ENCODE measurements at places on chromosomes 6 and 20.

- no peak for DNase-seq
Measured at GRCh38 chr20:33251496-33251895, 15.7 kb downstream of the BPIFA1 start.

- DNase-seq, result peak; percentile 60
Measured at GRCh38 chr20:7375905-7376304, 564.4 kb downstream of the HAO1 start.

- no peak for DNase-seq
Measured at GRCh38 chr6:98530732-98531131, 303.6 kb upstream of the POU3F2 start.

- peak; percentile 15 for DNase-seq
Measured at GRCh38 chr6:136526937-136527336, 23.3 kb downstream of the MAP7 start.

GRCh38 chr20:24765316-24766142, 183.5 kb upstream of the CST7 start:
- DNase-seq, result no peak

DNA sequence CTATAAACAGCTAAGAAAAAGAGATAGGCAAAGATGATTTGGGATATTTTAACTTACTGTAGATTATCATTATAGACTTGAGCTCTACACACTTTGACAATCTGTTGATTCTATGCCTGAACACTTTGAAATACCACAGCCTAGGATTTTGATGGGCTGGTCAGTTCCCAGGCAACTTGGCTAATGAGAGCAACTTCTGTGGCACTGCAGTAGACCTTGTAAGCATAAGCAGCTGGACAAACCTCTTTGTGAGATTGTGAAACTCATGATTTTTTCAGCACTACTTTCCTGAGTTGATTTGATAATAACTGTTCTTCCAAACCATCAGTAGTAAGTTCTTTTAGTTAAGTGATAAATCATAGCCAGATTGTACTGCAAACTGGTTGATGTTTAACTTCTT, 27.1 kb upstream of the ELOVL5 start:
- DNase-seq, result no peak

GRCh38 chr6:6332811-6333244, 12.4 kb upstream of the F13A1 start:
- DNase-seq, result no peak

DNA sequence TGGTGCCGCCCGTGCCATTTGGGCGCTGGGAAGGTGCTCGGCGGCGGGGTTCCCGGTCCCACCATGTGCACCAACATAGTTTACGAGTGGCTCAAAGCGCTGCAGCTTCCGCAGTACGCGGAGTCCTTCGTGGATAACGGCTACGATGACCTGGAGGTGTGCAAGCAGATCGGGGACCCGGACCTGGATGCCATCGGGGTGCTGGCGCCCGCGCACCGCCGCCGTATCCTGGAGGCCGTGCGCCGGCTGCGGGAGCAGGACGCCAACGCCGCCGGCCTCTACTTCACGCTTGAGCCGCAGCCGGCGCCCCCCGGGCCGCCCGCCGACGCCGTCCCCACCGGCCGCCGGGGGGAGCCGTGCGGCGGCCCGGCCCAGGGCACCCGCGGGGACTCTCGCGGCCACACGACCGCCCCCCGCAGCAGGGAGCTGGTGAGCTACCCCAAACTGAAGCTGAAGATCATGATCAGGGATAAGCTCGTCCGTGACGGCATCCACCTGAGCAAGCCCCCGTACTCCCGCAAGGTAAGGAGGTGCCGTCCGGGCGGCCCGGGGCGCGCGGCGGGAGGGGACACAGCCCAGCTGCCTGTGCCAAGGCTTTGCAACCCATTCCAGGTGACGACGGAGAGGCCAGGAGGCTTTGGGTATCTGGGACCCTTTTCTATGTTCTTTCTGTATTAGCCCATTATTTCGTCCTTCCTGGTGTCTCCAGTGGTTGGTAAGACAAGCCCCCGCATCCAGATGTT, 547 bp downstream of the SAMD5 start:
- no peak for DNase-seq

- no peak for DNase-seq
Measured at GRCh38 chr20:55538261-55538908, 466.9 kb downstream of the CBLN4 start.

DNA sequence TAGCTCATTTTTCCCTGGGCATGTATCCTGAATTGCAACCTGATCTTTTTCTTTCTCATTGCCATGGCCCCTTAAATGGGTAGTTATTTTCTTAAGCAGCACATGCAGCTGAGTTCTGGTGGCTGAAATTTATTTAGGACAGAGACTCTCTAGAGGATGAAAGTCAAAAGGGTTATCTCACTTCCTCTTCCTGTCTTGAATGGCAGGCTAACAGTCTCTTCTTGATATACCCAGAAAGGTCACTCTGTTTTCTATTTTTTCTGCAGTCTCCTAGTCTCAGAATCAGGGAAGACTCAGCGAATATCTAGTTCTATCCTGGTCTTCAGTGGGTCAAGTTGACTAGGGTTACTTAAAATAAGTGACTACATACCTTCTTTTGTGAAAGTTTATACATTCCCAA, 243.3 kb downstream of the EPHA7 start:
- no peak for DNase-seq

DNA sequence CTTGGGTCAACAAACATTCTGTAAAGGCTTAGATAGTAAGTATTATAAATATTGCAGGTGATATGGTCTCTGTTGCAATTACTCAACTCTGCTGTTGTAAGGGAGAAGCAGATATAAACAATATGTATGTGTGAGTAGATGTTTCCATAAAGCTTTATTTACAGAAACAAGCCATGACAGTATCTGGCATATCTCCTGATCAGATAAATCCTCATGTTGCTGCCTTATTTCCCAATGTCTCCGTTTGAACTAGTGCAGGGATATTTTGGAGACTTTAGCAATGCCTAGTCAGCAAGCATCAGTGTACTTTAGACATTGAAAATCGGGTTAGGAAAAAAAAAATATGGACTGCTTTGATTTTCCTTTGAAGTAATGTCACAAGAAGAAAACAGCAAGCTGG, 96.1 kb downstream of the LAMA2 start:
- no peak for DNase-seq

DNA sequence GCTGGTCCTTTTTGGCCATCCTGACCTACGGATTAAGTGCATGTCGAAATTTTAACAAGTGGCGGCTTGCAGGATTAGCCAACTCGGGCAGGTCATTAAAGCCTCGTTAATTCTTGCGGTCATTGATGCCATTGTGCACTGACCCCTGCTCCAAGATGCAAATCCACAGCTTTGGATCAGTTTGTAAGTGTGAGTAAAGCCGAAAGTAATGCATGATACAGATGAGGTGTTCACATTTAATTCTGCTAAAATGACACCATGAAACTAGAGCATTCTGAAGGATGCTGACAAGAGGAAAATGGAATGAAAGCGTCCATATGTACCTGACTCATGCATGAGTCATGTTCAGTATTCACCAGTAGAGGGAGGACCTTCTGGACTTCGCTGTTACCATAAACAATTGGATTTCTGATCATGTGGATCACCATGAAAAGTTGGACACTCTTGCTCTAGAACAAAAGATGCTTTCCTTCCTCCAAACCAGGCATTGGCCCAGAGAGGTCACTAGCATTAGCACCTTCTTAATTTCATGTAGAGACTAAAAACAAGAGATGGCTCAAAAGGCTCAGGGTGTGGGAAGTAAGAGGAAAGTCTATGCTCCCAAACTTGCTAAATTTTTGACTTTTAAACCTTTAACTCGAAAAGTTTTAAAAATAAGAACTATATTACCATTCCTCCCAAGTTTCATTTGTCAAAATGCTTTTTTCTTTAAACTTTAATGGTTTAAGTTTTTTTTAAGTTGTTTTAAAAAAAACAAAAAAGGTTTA, 48.0 kb downstream of the MUC22 start:
- peak; percentile 51 for DNase-seq

DNA sequence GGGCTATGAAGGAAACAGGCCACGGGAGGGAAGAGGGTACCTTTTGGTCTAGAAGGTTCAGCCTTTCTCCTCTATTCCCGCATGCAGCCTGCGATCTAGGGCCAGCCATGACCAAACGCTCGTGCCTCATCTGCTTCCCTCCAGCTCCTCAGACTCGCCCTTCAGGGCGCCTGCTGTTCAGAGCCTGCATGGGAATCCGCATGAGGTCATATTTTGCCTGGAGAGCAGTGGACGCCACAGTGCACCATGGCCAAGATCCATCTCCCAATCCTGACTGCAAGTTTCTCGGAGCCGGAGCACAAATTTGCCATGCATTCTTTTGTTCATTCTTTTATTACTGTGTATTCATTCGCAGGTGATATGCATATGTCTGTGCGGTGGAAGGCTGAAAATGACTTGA, 608.1 kb downstream of the QKI start:
- DNase-seq, result no peak

DNA sequence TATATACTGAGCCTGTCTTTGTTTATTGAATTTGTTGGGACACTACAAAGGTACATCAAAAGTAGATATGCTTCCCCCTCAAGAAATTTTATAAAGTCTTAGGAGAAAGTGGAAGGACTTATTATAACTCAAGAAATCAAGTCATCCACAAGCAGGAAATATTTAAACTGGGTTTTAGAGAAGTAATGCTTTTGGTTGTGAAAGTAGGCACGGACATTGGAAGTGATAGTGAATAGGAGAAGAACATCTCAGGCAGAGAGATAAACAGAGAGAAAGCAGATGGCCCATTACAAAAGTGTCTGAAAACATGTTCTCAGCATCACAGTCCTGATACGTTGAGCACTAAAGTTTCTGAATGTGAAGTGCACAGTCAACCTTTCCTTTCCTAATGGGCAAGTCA, 415.6 kb upstream of the RNF217 start:
- DNase-seq, result no peak

DNA sequence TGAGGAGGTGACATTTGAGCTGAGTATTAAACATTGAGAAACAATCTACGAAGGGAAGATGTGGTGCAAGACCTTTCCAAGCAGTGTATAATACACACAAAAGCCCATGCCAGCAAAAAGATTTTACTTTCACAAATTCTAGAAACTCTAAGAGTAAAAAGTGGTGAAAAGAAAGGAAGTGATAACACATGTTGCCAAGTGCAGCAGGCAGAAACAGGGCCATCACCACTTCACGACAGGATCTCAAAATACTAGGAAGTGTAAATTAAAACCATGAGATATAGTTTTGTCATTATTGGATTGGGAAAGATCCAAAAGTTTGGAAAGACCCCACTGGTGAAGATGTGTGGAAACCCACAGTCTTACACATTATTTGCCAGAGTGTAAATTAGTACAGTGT, 1.7 kb upstream of the ENTPD6 start:
- no peak for DNase-seq

DNA sequence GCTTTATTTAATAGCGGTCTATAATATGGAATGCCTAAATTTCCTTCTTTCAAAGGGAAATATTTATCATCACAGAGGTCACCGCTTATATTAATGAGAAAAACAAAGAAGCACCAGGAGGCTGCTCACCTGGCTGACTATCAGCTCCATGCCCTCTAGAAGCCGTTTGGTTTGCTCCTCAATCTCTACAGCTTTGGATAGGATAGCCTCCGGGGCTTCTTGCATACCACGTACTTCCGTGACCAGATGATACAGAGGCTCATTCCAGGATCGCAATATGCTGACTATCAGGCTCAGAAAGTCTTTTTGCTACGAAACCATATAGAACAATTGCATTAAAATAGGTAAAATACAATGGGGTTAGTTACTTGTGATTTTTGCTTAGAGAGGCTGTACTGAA, 6.8 kb downstream of the PRL start:
- no peak for DNase-seq

DNA sequence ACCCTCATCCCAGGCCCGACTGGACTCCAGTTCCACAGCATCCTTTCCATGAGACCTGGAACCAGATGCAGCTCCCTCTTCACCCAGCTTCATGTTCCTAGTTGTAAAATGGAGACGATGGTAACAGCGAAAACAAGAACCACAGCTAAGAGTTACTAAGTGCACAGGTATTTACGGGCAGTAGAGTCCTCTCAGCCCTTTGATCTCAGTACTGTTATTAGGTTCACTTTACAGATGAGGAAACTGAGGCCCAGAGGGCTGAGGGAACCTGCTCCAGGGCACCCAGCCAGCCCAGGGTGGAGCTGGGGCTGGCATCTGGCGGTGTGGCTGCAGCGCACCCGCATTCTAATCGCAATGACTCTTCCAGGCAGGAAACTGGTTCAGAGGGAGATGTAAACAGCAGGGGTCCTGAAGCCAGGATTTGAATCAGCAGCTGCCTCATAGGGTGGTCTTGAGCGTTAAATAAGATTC, 858 bp downstream of the BCAS1 start:
- DNase-seq, result no peak

- DNase-seq, result no peak
Measured at GRCh38 chr6:36517408-36517807, 29.9 kb downstream of the STK38 start.

GRCh38 chr6:149939909-149940671, 1.7 kb upstream of the ULBP2 start:
- no peak for DNase-seq

GRCh38 chr6:92608751-92609150, 810.6 kb downstream of the EPHA7 start:
- DNase-seq, result no peak

DNA sequence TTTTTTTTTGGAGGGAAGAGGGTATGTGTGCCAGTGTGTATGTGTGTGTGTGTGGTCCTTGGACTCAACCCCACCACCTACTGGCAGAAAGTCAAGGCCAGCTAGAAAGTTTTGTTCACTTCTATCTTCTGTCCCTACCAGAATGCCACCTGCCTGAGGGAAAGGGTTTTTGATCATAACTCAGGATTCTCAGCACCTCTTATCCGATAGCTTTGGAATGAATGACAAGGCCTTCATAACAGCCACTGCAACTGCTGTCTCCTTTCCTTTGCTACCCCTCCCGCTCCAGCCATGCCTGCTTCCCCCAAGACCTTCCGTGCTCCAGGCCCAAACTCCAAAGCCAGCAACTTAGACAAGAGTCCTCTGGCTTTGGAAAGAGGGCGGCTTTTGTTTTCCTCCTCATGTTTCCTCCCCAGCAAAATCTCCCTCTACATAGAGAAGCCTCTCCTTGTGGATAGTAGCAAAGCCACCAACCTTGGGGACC, 18.7 kb downstream of the BTN3A1 start:
- peak; percentile 68 for DNase-seq
